Posterior cingulate gyrus (tissue), 11 donors: ENCODE measurements at places on chromosomes 13 and 19.
A peak's percentile ranks its signal among the peaks of the same experiment; 100 is the strongest.

GRCh38 chr13:32427852-32428580 is at the start of gene N4BP2L1:
Gene N4BP2L1, minus strand, starts transcription at chr13:32428130. Its CDS starts 48 bp downstream, at chr13:32428082.
- DNase-seq: peak; percentile 71

DNA sequence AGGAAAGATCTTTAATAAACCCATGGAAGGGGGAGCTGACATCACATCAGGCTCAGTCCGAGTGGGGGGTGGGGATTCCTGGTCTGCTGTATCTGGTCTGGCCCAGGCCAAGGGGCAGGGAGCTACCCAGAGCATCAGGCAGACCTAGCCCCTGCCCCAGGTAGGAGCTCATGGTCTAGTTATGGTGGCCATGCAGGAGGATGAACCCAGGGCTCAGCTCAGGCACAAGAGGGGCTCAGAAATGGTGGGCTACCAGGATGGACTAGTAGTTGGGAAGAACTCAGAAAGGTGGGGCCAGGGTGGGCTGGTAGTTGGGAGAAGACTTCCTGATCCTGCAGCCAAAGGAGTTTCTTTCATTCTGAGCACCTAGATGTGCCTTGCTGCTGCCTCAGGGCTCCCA is 14.3 kb downstream of the VSTM2B start:
- no peak for DNase-seq

DNA sequence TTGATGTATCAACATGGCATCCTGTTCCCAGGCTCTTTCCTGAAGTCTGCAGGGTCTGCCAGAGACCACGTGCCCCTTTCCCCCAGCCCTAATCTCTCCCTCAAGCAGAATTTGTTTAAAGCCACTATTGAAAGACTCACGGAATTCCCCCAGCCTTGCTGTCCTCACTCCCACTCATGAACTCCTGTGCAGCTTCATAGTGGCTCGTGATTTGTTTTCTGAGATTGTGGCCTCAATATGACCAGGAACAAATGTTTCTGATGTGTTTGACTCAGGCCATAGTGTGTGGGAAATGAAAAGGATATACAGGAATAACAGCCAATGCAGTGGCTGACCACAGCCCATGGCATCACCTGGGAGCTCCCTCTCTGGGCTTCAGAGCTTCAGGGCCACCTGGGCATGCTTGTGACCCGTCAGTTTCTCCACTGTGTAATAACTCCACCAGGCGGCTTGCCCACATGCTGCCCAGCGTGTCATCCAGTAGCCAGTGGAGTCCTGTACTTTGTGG is 8.1 kb upstream of the SERPINE3 start:
- DNase-seq: no peak

DNA sequence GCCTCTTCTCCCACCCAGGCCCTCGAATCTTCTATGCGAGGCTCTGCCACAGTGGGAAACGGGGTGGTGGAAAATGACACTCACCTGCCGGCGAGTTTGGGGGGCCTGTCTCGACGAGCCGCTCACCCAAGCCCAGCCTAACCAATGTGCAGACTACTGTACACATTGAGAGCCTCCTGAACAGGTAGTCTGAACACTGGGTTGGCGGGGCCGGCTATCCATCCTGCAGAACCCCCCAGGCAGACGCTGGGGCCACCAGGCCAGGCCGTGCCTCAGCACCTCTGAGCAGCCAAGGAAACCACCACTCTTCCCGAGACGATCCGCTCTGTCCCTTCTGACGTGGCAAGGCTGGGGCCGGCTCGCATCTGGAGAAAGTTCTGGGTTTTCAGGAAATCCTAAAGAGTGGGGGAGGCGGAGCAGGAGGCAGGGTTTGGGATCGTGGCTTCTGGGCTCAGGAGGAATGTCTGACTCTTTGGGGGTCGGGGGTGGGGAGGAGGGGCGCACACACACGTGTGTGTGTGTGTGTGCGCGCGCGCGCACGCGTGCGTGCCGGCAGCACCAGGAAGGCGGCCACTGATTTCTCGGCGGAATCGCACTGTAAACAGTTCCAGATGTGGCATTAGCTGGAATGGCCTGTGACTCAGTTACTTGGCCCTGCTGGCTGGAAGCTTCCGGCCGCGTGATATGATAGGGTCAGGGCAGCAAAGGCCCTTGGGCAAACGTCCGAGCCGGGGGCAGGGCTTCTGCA is 18.5 kb downstream of the TMED1 start:
- no peak for DNase-seq

- DNase-seq: no peak
Observed at GRCh38 chr13:46894568-46894967, 2.3 kb downstream of the HTR2A start.

GRCh38 chr13:46571909-46572595 is 19.1 kb downstream of the LRCH1 start:
- no peak for DNase-seq

GRCh38 chr13:111227405-111227804 is 93.0 kb upstream of the TEX29 start:
- no peak for DNase-seq

- no peak for DNase-seq
Observed at GRCh38 chr19:1045247-1045603, 5.3 kb downstream of the ABCA7 start.

DNA sequence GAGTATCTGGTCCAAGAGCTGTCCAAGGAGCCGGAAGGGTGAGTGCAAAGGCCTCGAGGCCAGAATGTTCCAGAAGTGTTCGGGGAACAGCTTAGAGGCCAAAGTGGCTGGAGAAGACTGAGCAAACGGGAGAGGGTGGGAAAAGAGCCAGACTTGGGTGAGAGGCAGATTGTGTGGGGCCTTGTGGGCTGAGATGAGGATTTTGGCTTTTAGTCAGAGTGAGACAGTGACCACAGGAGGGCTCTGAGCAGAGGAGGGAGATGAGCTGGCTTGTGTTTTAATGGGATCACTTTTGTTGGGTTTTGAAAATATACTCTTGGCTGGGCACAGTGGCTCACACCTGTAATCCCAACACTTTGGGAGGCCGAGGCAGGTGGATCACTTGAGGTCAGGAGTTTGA is 5.6 kb downstream of the NANOS2 start:
- no peak for DNase-seq

- no peak for DNase-seq
Observed at GRCh38 chr19:35860436-35860817, 3.7 kb downstream of the KIRREL2 start.

- DNase-seq: no peak
Observed at GRCh38 chr13:94700051-94700535, 12.3 kb downstream of the SOX21 start.

DNA sequence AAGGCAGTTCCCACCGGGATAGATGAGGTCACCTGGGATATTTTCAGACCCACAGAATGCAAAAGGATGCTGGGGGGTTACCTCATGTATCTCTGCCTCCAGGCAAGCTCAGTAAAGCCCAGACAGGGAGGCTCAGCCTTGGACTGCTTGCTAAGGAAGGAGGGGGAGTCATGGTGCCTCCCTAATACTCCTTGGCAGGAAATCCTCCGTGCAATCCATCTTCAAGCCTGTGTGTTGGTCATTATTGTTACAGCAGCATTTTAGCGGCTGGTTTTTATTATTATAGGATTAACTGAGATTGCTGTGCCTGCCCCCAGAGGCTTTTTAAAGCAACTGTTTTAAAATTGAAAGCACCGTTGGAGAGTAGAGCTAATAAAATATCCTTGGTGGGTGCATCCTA is 188.5 kb upstream of the UBL3 start:
- DNase-seq: no peak

DNA sequence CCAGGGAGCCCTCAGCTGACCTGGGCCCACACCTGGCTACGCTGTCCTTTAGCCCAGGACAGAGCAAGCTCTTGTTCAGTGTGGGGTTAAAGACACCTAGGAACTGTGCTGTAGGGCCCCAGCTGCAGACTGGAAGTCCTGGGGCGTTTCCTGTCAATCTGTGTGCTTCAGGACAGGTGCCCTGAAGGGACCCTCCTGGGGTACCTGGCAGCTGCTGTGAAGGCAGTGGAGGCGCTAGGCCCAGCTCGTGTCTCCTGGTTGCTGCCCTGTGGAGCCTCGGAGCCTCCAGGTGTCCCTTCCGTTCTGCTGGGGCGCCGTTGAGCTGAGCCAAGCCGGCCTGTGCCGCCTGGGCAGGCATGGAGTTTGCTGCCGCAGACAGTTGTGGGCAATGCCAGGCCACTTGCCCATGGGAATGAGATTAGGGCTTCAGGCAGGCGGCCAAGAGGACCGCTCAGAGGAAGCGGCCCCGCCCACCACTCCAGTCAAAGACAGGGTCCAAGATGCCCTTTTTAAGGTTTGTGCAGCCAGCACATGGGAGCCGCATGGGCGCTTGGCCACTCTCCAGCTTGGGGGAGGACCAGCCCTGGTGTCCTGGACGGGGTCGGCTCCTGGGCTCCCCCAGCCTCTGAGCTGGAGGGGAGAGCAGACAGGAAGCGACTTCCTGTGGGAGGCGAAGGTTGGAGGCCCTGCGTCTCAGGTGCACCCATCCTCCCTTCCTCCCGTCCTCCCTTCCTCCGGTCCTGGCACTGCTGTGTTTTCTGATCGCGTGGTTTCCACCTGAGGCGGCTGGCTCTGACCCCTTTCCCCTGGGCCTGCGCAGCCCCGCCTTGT is 4.0 kb downstream of the PTBP1 start:
- DNase-seq: no peak

DNA sequence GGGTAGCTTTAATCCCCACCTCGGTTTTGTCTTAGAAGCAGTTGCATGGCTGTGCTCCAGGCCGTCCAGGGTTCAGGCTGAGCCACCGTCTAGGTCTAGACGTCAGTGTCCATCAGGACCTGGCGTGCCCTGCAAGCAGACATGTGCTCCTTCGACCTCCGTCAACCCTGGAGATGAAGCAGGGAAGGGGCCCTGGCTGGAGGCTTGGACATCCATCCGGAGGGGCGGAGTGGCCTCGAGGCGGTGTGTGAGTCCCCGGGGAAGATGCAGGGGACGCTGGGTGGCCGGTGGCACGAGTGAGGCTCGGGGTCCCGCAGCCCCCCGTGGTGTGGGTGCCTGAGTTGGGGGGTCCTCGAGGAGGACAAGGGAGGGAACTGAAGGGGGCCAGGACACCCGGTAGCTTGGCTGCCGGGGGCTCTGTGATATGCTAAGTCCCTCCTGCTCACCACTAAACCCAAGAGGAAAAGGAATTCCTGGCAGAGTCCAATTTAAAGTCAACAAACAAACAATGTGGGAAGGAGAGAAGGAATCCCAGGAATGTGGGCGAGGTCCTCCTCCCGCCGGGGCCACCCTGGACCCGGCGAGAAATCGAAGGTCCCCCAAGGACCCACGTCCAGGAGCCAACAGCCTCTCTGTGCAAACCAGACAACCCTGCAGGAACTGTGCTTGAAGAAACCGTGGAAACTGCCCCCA is 14.9 kb upstream of the PTBP1 start:
- no peak for DNase-seq

- DNase-seq: no peak
Observed at GRCh38 chr19:17579661-17580244, 24.3 kb downstream of the COLGALT1 start.

GRCh38 chr19:55666343-55667005 is 8.6 kb upstream of the EPN1 start:
- DNase-seq: no peak

DNA sequence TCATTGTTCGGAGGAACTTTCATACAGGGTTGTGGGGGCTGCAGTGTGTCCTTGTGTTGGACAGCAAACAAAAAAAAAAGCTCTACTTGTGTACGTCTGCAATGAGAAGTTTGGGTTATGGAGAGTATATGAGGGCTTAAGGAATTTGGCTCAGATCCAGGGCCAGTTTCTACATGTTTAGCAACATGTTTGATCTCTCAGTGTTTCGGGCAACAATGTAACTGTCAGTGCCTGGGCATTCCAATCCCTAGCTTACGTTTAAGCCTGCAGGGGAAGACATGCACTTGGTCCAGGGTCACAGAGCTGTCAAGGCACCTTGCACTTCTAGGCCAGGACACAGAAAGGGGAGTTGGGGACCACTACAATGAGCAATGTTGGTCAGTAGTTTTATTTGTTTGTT is 13.9 kb downstream of the ZNF543 start:
- no peak for DNase-seq

DNA sequence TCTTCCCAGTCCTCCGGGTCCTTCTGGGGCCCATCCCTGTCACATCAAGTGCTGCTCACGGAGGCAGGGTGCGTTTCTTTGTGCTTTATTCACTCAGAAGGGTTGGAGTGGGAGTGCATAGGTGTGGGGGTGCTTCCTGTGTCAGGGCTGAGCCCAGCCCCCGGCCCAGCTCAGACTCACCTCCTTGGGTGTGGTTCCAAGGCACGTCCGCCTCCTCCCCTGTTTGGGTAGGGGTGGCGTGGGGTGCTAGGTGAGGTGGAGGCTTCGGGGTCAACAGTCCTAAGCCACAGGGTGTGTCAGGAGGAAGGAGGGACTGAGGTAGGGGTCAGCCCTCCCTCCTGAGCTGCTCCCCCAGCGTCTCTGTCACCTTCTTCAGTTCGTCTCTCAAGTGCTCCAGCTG is 3.1 kb downstream of the CCER2 start:
- no peak for DNase-seq

GRCh38 chr13:62524498-62524897 is 1108.8 kb upstream of the PCDH20 start:
- no peak for DNase-seq

- DNase-seq: peak; percentile 56
Observed at GRCh38 chr19:34254698-34255432, 511 bp downstream of the GARRE1 start.

DNA sequence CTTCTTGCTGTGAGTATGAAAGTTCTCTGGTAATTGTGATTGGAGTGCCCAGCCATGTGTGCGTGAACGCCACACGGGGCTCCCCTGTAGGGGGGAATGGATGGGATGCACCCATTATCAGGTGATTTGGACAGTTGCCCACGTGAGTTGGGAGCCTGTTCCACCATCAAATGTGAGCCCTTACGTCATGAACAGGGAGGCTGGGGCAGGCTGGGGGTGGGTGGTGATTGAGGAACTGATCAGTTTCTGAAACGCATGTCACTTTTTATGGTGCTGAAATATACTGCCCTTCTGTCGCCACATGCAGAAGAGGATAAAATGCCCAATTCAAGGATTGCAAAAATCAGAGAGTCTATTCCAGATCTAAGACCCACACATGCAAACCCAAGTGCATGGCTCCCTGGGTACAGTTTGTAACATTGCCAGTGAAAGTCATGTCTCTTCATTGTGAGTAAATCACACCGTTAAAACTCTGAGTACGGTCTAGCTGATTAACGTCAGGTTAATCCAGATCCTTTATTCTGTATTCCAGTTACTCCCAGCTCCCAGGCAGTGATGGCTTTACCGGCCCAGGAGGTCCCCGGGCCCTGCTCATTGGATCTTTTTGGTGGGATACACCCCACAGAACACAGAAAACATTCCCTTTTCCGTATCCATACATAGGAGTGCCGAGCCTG is 90.2 kb downstream of the RAB20 start:
- no peak for DNase-seq

DNA sequence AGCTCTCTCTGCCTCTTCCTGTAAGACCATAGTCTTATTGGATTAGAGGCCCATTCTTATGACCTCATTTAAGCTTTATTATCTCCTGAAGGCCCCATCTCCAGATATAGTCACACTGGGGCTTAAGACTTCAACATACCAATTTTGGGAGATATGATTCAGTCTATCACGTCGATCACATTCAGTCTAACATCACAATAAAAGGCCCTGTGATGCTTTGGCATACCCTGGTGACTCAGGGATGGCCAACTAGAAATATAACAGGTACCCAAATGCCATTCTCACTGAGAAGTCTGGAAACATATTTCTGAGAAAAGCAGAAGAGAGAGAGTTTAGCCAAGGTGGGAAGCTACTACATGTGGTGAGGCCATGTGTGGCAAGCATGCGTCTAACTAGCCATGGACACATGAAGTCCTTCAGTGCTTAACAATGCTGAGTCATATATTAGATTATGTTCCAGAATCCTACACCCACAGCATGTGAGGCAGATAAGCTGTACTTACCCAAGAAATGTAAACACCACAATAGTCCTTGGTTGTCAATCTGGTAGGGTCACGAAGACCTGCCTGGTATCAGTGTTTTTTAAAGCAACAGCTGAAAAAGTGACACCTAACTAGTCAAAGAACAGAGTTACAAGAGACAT is 485.1 kb downstream of the FOXO1 start:
- DNase-seq: no peak
